ACHN (cell line): ENCODE measurements at places on chromosomes 16 and 17.

DNA sequence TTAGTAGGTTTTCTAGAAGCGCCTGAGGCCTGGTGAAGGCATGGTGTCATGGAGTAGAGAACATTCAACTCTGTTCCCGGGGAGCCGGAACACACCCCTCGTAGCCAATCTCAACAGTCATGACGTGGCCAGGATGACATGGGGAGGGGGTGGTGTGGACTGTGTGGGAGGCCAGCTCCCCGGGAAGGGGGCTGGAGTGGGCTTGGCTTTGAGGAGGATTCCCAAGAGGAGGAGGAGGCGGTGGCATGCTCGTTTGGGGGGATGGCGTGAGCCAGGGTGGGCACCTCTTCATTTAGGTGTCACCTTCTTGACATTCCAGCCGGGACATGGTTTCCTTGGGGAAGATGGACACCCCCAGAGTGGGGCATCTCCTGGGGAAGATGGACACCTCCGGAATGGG lies 257.5 kb downstream of the SEC14L1 start:
- no peak for DNase-seq

- no peak for DNase-seq
Observed at GRCh38 chr17:31854672-31855071, 4.4 kb downstream of the COPRS start.

GRCh38 chr16:14074544-14074943 lies 3.4 kb downstream of the MRTFB start:
- no peak for DNase-seq

GRCh38 chr16:22007509-22008214 lies at the start of gene MOSMO:
Gene MOSMO, plus strand, starts transcription at chr16:22008111. Its CDS starts 191 bp downstream, at chr16:22008302.
- DNase-seq, result peak; percentile 76

- DNase-seq, result no peak
Observed at GRCh38 chr17:50120475-50121253, 9.3 kb downstream of the SAMD14 start.

- DNase-seq, result no peak
Observed at GRCh38 chr16:8611886-8612600, 9.5 kb upstream of the METTL22 start.

DNA sequence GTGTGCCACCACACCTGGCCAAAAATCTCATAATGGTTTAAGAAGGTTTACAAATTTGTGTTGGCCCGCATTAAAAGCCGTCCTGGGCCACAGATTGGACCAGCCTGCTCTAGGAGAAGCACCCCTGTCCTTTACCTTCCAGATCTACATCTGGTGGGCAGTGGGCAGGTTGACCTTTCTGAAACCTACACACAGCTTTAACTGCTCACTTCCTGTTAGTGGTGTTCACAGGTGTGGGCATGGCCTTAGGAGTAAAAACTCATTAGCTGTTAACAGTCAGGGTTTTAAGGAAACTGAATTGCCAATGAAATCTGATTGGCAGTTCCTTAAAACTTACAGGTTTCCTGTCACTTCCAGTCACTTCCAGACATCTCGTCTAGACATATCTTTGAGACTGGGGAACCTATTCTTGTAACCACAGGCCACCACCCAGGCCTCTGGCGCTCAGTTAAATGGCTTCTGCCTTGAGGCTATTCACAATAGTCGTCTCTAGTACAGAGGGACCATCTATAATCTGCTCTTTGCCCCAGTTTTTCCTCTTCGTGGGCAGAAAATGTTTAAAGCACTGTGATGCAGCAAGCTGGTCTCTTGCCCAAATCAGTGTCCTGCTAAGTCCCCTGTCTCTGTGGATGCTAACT lies 29.3 kb downstream of the GNGT2 start:
- DNase-seq, result no peak

- peak; percentile 36 for DNase-seq
Observed at GRCh38 chr17:67157732-67158639, 87.0 kb downstream of the HELZ start.

GRCh38 chr17:77468897-77469296 lies 328.1 kb downstream of the SEC14L1 start:
- no peak for DNase-seq

DNA sequence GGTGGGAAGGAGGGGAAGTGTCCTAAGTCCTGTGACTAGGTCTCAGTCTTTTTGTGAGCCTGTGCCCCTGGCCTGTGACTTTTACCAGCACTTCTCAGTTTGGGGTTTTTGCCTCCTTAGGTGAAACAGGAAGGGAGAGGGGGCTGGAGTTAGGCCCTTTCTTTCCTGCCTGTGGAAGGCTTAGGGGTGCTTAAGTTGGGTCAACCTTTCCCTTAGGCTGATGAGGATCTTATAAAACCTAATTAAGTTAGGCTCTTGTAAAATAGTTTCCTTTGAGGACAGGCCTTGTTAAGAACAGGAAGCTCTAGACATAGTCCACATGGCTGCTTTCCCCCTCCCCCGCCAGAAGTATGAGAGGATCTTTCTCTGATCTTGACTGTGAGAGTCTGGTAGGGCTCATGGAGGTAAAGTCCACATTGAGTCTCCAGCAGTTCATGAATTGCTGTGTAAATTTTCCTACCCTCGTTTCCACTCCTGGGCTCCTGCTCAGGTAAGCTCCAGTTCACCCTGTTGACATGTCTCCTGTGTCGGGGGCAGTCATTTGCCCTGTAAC lies 17.0 kb upstream of the DNASE1 start:
- no peak for DNase-seq

- peak; percentile 16 for DNase-seq
Observed at GRCh38 chr17:27896701-27897100, 3.5 kb upstream of the LYRM9 start.

DNA sequence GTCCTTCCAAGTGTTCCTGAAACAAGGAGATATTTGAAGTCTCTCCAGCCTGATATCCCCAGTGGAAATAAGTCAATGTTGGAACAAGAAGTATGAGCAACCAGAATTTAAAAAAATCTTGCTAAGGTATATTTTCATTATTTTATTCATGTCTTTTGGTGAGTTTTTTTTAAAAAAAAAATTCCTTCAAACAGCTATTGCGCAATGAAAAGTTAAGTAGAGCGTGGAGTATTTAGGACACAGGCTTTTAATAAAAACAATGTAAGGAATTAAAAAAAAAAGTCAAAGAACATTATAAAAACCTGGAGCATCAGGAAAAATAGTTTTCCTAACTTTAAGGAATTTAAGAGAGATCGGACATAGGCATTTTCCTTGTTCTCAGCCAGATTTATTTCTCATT lies 940.4 kb downstream of the KCNJ2 start:
- DNase-seq, result no peak

GRCh38 chr16:49824593-49824992 lies 31.3 kb downstream of the ZNF423 start:
- no peak for DNase-seq

- no peak for DNase-seq
Observed at GRCh38 chr16:78022347-78023060, at the start of gene CLEC3A. Gene CLEC3A, plus strand, starts transcription at chr16:78022548. Its CDS starts 79 bp downstream, at chr16:78022627.

DNA sequence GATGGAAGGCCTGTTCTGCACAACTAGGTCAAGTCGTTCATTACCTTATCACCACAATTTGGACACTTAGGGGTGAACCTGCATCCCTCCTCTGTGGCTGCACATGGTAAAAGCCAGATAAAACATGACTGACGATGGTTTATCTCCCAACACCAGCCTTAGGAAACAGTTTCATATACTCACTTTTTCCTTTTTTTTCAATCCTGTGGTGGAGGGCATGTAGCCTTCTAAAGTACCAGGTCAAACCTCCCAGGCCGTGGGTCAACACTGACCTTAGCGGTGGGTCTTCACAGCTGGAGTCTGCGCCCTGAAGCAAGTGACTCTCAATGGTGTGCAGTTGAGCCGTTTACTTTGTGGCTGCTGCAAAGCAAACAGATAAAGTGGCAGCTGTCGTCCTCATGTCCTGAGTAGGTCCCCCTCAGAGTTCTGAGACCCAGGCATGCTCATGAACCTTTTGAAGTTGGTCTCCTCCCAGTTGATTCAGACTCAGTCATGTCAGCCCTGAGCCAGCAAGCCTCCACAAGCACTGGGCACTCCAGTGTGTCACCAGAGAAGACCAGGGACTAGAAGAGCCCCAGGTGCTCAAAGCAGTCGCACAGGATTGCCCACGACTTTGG lies 5.9 kb downstream of the FAHD1 start:
- DNase-seq, result no peak

DNA sequence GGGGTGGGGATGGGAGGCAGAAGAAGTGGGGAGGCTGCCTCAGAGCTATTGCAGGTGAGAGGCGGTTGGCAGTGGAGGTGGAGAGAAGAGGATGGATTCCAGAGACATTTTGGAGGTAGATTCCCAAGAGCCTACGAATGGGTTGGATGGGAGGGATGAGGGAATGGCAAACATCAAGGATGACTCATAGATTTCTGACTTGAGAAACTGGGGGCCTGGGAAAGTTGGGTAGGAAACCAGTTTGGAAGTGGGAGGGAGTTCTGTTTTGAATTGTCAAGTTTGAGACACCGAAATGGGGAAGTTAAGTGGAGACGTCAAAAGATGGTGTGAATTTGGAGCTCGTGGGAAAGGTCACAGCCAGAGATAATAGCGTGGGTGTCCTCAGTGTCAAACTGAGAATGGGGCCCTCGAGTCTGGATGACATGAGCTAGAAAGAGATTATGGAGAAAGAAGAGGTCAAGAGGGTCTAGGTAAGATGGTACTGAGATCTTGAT lies 6.2 kb upstream of the CYLD start:
- DNase-seq, result no peak

DNA sequence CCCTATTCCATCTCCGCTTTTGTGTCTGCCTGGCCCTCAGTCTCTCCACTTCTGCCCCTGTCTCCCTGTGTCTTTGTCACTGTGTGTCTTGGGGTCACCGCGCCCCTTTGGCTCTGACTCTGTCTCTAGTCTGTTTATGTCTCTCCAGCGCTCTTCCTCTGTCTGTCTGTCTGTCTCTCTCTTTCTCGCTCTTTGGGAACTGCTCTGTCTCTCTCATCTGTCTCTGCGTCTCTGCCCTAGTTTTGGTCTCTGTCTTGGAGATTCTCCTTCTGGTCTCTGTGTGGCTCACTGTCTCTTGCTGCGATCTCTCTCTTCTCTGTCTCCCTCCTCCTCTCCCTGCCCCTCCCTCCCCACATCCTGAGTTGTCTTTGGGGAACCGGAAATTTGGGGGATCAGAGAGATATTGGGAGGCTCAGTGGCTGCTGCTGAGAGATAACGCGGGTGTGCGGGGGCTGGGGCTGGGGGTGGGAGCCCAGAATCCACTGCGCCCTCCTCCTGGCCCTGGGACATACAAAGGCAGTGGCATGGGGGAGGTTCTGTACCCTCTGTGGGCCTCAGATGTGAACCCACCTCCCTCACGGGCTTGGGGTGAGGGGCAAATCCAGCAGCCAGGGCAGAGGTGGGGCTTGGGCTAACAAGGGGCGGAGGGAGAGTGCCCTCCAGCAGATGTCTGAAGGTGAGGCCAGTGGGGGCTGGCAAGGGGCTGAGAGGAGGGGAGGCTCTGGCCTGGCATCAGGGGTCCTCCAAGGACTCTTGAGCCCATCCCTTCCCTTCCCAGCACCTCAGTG lies 24.4 kb downstream of the LAT start:
- DNase-seq, result no peak

DNA sequence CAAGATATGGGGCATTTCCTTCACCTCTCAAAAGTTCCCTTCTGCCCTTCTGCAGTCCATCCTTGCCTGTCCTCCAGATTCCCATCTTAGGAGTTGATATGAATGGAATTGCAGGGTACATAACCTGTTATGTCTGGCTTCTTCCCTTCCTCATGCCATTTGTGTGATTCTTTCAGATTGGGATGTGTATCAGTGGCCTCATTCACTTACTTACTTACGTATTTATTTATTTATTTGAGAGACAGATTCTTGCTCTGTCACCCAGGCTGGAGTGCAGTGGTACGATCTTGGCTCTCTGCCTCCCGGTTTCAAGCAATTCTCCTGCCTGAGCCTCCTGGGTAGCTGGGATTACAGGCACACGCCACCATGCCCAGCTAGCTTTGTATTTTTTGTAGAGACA lies 6.2 kb upstream of the TMEM94 start:
- DNase-seq, result no peak

DNA sequence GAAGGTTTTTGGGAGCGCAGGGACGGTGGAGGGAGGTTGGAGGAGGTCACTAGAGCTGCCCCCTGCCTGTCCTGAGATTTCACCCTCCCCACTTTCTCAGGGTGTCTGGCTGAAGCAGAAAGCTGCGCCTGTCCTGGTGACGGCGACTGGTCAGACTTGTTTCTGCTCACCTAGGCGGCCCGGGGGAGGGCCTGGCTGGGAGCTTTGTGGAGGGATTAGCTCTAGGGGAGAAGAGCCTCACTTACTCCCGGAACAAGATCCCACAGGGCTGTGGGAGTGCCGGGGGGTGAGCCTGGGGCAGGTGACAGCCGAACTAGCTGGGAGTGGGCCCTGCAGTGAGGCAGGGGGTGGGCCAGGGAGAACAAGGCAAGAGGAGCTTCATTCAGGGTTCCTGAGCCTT lies 11.5 kb downstream of the NHERF1 start:
- no peak for DNase-seq

DNA sequence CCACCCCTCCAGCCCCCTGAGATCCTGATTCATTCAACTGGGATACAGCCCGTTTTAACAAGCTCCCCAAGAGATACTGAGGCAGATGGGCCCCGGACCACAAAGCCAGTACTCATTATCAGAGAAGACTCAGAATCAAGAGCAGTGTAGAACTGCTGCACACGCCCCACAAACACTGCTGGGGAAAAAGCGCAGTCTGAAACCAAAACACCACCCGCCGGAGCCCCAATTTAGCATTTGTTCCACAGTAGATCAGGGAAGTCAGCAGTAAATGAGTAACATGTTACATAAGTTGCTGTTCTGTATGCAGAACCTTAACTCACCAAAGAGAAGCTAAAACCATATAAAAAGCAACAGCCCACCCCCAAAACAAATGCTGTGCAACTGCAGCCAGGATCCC lies 123.6 kb downstream of the CDYL2 start:
- DNase-seq, result no peak

GRCh38 chr17:42253578-42253977 lies 22.6 kb downstream of the STAT5B start:
- DNase-seq, result no peak

DNA sequence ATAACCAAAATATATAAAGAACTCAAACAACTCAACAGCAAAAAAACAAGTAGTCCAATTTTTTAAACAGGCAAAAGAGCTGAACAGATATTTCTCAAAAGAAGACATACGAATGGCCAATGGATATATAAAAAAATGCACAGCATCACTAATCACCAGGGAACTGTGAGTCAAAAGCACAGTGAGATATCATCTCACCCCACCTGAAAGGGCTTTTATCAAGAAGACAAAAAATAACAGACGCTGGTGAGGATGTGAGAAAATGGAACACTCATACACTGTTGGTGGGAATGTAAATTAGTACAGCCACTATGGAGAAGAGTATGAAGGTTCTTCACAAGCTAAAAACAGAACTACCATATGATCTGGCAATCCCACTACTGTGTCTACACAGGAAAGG lies 7.4 kb downstream of the XYLT1 start:
- DNase-seq, result no peak
